A673 (cell line): ENCODE measurements at places on chromosomes 4 and X. TPM values are rescaled to one million over a fixed set of nuclear protein-coding genes. Genes with fewer than 3 reads are reported as not detected.

IQCM gene
- not detected in 2 replicates for total RNA-seq

CABS1 gene
- not detected in 2 replicates for total RNA-seq

DNA sequence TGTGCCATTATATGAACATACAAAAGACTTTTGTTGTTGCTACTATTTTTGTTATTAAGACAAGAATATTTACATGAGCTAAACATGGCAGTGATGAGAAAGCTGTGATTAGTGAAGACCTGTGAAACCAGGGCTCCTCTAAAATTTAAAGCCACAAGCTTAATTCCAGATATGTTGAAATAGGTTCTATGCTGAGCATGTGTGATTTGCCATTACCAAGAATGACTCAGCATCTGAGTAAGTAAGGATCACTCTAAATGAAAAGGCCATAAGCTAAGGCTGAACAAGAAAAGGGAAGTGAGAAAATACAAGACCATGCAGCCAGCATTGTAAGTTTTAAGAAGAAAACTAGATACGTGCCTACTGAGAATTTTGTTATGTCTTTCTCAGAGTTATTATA is 75.9 kb upstream of the CAMK2D start:
- DNase-seq: peak; percentile 55

GRCh38 chr4:122658377-122658776 is 37.5 kb upstream of the IL21 start:
- no peak for DNase-seq

GRCh38 chr4:156968479-156968984 is 3.1 kb downstream of the PDGFC start:
- DNase-seq: peak; percentile 90

DNA sequence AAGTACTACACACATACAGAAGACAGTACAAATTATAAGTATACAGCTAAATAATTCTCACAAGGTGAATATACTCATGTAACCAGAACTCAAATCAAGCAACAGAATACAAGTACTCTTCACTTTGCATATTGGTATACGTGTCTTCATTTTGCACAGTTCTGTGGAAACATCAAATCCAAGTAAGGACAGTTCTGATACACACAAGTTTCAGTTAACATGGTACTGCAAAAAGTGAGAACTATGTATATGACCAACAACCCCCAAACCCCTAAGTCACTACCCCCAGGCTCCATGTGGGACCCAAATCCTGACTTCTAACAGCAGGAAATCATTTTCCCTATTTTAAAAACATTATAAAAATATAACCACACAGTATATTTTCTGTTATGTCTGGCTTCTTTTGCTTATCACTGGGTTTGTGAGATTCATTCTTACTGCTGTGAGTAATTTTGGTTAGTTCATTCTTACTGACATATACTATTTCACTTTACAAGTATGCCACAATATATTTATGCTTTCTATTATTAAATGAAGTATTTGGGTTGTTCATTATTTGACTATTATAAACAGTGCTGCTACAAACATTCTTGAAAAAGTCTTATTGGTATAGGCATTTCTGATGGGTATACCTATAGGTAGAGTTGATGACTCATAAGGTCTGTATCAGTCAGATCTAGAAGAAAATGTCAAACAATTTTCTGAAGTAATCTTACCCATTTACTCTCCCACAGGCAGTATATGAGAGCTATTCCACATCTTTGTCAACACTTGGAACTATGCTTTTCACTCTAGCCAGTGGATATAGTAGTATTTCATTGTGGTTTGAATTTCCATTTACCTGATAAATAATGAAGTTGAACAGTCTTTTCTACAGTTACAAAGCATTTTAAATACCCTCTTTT is 47.0 kb downstream of the SCLT1 start:
- DNase-seq: no peak

YTHDC1 gene
- total RNA-seq: 45.3 and 51.9 TPM in 2 replicates

MID1 gene
- 5.6 and 7.0 TPM in 2 replicates for total RNA-seq

EREG gene
- 0.50 and 0.84 TPM in 2 replicates for total RNA-seq

- DNase-seq: peak; percentile 12
Measured at GRCh38 chr4:80125252-80126177, 52.5 kb upstream of the ANTXR2 start.
